ENCODE measurements at places on chromosomes 6 and 20. TPM values are rescaled to one million over a fixed set of nuclear protein-coding genes. Genes with fewer than 3 reads are reported as not detected.
A peak's percentile ranks its signal among the peaks of the same experiment; 100 is the strongest.

- DNase-seq: no peak
Measured at GRCh38 chr20:48812600-48813445, 15.0 kb downstream of the PREX1 start.

- DNase-seq: no peak
Measured at GRCh38 chr6:27478141-27478705, 5.3 kb upstream of the ZNF184 start.

GRCh38 chr20:12171923-12172524 is 254.3 kb downstream of the BTBD3 start:
- DNase-seq: no peak

DNA sequence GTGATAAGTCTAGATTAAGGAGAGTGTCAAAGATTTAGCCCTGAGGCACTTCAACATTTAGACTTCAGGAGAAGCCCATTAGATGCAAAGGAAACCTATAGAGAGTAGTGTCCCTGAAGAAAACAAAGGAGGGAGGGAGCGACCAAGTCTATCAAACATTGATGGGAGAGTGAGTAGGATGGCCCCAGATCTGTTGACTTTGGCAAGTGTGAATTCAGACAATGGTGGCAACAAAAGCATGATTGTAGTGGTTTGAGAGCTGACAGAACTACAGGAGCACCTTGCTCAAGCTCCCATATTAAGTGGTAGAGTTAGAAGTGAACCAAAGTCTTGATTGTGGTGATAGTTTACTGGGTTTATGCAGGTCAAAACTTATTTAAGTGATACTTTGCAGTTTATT is 979 bp upstream of the ABCF1 start:
- DNase-seq: no peak

DNA sequence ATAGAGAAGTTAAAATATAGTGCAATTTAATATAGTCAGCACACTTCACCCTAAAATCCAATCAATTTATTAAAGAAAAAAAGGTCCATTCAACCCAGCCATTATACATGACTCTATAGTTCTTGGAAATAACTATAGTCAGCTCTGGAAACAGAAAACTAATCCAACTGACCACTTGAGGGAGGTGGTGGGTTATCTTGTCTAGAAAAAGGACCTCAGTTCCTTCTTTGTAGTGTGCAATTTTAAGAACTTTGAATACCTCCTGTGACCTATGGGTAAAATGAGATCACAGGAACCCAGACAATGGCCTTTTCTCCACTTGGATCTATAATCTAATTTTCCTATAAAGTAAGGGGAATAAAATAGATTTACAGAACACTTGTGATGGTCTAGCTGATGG is 163.6 kb upstream of the CENPW start:
- no peak for DNase-seq

DNA sequence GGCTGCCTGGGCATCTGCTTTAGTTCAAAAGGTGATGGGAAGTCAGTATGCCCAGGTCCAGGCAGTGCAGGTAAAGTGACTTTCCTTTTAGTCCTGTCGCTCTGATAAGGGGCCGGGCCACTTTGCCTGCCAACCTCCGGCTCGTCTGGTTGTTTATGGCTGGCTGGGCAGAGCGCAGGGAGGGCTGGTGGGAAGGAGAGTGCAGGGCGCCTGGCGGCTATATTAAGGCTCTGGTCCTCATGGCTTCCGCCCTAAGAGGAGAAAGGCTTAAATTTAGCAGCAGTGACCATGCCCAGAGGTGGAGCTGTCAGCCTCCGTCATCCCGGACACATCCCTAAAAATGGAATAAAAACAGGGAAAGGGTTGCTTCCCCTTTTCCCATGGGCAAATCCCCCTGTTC is 14.6 kb downstream of the GATA5 start:
- no peak for DNase-seq

DNA sequence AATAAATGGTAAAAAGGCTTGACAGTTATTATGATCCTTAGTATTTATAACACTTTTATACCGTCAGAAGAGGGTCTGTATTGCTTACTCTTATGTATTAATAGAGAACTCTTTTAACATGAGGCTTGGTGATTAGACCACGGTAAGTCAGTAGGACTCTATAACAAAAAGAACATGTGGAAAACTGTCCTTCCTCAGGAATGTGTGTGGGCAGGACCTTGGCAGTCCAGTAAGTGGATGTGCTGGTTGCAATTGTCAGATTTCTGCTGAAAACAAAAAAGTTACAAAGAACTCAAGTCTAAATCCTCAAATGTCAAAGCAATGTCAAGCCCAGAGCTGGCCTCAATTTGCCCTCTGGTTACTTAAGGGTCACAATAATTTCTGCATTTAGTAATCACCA is 81.1 kb downstream of the PLCG1 start:
- DNase-seq: no peak

The COL12A1 gene
- 0.76 TPM for total RNA-seq

- DNase-seq: no peak
Measured at GRCh38 chr20:3309226-3309625, 70.2 kb upstream of the SLC4A11 start.

- no peak for DNase-seq
Measured at GRCh38 chr6:129875610-129876520, 14.8 kb upstream of the TMEM244 start.

- DNase-seq: no peak
Measured at GRCh38 chr20:14478126-14478525, 140.7 kb upstream of the FLRT3 start.

GRCh38 chr6:109523478-109523877 is 40.5 kb upstream of the ZBTB24 start:
- DNase-seq: no peak

GRCh38 chr6:10685092-10685915 is 9.1 kb downstream of the C6orf52 start:
- no peak for DNase-seq

- peak; percentile 26 for DNase-seq
Measured at GRCh38 chr6:26327450-26328264, 37.3 kb upstream of the BTN3A2 start.

GRCh38 chr20:41534170-41534569 is 84.0 kb downstream of the CHD6 start:
- no peak for DNase-seq

- no peak for DNase-seq
Measured at GRCh38 chr6:124901084-124901483, 61.2 kb upstream of the RNF217 start.

GRCh38 chr6:118372413-118372812 is 175.7 kb upstream of the PLN start:
- no peak for DNase-seq

GRCh38 chr6:157454762-157455714 is 74.0 kb downstream of the ZDHHC14 start:
- no peak for DNase-seq

- DNase-seq: no peak
Measured at GRCh38 chr6:148422085-148422484, 79.4 kb downstream of the SASH1 start.

- no peak for DNase-seq
Measured at GRCh38 chr6:49401063-49401462, 62.0 kb downstream of the MMUT start.

DNA sequence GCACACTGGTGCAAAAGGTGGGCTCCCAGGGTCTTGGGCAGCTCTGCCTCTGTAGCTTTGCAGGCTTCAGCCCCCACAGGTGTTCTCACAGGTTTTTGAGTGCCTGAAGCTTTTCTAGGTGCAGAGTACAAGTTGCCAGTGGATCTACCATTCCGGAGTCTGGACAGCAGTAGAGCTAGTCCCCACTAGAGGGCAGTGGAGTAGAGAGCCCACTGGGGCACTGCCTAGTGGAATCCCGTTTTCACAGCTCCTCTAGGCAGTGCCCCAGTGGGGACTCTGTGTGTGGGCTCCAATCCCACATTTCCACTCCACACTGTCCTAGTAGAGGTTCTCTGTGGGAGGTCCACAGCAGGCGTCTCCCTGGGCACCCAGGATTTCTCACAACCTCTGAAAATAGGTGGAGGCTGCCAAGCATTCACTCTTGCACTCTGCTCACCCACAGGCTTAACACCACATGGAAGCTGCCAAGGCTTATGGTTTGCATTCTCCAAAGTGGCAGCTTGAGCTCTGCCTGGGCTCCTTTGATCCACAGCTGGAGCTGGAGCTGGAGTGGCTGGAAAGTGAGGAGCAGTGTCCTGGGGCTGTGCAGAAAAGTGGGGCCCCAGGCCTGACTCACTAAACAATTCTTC is 86.3 kb upstream of the PROKR2 start:
- DNase-seq: no peak

DNA sequence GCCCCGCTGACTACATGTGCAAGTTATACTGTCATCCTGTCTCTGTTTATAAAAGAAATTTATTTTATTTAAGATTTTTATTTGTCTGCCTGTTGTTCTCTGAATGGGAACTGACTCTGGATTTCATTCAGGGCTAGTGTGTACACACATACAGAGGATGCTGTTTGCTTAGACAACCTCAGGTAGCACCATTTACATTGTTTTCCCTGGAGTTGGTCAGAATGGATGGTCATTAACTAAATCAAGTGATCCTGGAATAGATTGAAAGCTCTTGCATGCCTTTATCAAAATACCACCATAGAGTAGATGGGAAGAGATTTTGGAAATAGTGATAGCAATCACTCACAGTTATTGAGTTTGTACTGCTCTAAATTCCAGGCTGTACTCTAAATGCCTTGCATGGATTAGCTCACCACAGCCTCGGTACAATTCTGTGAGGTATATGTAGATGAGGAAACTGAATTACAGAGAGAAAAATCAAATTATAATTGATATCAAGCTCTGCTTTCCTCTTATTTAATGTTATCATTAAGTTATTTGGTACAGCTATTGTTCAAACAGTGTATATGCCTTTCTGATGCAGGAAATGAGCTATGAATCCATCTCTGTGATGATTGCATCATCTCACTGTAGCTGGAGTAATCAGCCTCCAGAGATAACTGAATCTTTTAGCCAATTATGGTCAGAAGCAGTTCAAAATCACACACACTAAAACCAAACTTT is 51.9 kb downstream of the RNF217 start:
- DNase-seq: no peak

GRCh38 chr20:47352332-47353238 is 3.9 kb downstream of the ZMYND8 start:
- no peak for DNase-seq

The MYLK4 gene
- total RNA-seq: 1.0 TPM

DNA sequence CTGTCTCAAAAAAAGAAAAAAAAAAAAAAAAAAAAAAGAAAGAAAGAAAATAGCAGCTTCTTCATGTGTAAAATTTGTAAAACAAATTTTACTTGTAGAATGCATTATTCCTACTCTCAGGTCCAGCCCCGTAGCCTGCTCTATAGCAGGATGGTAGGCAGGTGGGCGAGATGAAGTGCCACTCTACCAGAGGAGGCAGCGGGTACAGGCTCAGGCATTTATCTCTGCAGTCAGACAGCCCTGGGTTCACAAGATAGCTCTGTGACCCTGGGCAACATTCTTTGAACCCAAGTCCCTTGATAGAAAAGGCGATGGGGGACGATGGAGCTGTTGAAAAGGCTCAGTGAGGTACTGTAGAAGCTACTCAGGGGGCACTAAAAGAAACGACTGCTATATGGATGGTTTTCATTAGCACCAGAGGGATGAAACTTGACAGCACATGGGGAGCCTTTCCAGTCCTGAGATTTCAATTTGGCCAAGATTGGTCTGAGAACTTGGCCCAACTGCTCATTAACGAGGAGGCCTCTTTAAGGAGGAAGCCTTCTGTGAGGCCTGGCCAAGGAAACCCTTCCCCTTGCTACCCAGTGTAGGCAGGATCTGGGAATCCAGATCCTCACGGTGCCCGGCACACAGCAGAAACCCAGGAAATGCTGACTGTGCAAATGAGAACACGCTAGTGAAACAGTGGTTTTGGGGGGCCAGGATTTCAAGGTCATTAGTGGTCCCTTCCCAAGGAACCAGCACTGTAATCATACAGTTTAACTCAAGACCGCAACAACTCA is 63.1 kb downstream of the MYH7B start:
- no peak for DNase-seq

The B3GAT2 gene
- not detected for total RNA-seq

The TNFRSF6B gene
- total RNA-seq: 1.5 TPM

DNA sequence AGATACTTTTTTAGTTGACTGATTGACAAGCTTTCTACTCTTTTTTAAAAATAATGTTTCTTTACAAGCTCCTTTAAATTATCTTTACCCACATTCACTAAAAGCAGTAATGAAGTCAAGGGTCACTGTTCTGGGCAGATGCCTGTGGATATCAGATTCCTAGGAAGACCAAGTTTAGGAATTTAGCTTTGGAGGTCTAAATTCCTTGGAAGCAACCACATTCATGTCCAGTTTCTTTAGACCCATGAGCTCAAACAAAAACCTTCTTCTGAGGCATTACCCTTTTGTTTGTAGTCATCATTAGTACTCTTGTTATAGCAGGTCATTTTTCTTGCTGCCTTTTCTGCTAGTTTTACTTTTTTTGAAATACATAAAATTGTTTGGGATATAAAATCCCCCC is 462.9 kb upstream of the JAG1 start:
- no peak for DNase-seq

- no peak for DNase-seq
Measured at GRCh38 chr20:51570739-51571459, 28.4 kb upstream of the NFATC2 start.

DNA sequence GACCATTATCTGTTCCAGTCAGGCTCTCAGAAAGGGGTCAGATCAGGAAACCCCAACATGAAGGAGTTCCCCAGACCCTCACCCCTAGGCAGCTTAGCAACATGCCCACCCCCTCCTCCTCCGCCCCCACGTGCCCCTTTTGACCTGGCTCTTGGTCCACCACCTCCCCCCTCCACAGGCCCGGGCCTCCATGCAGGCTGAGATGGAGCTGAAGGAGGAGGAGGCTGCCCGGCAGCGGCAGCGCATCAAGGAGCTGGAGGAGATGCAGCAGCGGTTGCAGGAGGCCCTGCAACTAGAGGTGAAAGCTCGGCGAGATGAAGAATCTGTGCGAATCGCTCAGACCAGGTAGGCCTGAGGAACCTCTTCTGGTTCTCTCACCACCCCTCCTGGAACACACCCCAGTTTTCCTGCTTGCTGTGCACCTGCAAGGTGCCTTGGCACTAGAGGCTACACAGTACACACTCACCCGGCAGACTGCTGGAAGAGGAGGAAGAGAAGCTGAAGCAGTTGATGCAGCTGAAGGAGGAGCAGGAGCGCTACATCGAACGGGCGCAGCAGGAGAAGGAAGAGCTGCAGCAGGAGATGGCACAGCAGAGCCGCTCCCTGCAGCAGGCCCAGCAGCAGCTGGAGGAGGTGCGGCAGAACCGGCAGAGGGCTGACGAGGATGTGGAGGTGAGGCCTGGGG is 21.9 kb downstream of the DEF6 start:
- DNase-seq: no peak

DNA sequence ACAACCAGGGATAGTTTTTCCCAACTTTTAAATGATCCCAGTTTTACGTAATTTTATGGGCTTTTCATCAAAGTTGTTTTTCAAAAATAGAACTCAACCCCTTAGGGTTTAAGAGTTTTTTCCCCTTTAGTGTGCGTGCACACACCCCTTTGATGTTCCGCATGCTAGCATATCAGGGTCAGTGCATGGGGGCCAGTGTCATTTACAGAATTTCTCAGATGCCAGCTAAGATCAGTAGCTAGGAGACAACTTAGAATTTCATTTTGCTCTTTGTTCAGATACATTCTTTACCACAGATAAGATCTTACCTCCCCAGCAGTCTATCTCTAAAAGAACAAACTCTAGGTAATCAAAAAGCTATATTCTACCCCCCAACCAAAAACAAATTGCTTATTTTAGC is 238.5 kb upstream of the SASH1 start:
- DNase-seq: no peak
